ENCODE measurements at places on chromosomes 7 and 10.

DNA sequence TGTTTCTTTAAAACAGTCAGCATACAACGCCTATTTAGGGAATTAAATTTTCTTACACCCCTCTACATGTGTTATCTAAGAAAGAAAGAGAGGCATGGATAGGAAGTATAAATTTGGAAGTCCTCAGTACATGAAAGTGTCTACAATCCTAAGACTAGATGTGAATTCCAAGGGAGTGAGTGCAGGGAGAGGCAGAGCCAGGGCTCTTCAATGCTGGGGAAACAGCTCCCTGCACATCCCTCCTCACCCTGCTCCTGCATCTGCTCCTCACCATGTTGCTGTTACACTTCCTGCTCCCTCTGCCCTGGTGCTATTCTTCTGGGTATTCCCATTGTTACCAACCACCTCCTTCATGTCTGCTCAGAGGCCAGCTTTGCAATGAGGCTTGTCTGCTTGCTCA, 229.1 kb upstream of the AKR1E2 start:
- peak; percentile 43 for DNase-seq

DNA sequence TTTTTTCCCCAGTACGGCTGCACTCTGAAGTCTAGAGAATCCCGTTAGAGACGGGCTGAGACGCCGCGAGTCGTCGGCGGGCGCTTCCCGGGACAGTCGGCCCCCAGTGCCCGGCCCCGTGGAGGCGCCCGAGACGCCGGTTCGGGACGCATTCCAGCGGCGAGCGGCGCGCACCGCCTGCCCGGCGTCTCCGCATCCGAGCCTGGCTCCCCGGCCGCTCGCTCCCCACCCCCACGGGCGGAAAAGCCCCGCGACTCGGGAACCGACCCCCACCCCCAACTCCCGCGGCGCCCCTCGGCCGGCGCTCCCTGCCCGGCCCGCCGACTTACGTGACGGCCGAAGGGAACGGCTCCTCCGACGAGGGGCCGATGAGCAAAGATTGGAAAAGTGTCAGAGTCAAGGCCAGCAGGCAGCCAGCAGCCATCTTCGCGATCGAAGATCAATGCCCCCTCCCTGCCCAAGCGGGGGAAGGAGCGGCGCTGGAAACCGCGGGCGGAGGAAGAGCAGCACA, 486 bp downstream of the CACNA2D1 start:
- DNase-seq: peak; percentile 56

- DNase-seq: no peak
Measured at GRCh38 chr7:27091105-27091504, 4.7 kb downstream of the HOXA1 start.

GRCh38 chr10:26222563-26222962, 6.0 kb downstream of the GAD2 start:
- DNase-seq: no peak

DNA sequence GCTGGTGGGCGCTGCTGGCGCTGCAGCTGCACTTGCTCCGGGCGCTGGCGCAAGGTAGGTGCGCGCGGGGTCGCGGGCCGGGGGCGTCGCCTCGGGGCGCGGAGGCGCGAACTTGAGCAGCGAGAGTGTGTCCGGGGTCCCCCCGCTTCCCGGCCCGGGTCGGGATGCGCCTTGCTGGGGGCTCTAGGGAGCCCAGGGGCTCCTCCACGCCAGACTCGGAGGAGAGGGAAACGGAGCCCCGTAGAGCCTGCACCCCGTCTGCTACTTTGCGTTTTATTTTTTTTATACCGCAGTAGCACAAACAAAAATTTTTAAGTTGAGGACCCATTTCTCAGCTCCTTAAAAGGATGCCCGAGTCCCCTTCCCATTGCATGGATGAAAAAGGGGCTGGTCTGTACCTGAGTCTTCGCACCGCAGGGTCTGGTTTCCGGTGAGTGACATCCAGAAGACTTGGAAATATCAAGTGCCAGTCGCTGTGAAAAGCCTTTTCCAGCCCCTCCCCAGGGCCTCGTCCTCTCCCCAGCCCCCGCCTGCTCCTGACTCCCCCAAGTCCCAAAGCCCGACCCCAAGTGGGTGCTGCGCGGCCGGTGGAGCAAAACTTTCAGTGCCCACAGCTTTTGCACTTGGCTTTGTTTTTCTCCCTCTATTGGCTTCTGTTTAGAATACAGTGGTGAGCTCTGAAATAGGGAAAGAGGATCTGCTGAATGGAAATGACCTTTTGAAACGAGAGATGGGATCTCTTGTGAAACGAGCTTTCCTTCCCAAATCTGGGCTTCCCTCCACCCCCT, 973 bp downstream of the SDK1 start:
- DNase-seq: peak; percentile 10

GRCh38 chr7:80412842-80413241, 99.0 kb downstream of the GNAT3 start:
- DNase-seq: peak; percentile 14

DNA sequence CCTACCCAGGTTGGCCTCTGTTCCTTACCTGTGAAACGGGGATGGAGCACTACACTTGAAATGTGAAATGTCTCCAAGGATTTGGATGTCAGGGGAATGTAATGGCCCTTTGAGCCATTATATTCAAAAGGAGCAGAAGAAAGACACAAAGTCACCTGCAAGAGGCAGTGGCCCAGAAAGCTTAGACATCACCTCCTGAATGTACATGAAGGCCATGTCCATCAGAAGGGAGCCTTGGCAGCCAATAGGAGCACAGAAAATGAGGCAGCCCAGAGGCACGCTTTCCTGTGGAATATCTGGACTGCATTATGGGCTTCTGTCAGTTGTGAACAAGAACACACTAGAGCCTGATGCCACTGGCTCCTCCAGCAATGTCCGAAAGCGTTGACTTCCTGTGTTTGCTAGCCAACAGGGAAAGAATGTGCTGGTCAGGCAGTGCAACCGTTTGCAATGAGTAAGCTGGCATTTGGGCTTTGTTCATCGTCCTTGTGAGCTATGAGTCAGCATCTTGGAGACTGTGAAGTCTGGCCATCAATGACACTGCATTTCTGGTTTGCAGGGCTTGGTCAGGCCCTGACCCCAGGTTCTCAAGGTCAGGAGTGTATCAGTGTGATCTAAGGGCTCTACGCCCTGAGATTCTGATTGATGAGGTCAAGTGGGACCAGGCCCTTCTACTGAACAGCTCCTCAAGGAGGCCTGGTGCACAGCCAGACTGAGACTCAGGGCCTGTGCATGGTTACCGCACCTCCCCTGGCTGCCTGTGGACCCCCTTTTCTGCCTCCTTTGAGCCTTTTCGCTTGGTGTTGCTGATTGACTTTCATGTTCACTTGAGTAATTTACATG, 222.4 kb downstream of the RPS24 start:
- DNase-seq: peak; percentile 95

DNA sequence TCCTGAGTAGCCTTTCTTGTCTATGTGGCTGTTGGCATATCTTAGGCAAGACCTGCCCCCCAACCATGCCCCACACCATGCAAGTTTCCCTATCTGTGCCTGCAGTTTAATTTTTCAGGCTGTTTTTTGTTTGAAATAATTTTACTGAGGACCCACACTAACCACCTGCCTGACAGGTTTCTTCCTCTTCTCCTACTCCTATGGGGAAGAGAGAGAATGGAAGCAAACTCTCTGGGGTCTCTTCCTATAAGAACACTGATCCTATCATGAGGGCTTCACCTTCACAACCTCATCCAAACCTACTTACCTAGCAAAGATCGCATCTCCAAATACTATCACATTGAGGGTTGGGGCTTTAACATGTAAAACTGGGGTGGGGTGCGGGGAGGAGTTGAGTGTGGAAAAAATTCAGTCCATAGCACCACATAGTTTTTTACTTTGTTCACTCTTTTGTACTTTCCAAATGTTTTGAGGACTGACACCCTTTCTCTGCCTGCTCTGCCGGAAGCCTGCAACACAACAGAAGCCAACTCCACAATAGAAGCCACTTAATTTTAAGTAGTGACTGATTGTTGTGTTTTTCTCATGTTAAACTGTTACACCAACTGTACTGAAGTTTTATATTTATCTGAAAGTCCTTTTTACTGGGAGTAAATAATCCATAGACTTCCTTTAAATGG, 67.2 kb upstream of the CSTF2T start:
- no peak for DNase-seq

DNA sequence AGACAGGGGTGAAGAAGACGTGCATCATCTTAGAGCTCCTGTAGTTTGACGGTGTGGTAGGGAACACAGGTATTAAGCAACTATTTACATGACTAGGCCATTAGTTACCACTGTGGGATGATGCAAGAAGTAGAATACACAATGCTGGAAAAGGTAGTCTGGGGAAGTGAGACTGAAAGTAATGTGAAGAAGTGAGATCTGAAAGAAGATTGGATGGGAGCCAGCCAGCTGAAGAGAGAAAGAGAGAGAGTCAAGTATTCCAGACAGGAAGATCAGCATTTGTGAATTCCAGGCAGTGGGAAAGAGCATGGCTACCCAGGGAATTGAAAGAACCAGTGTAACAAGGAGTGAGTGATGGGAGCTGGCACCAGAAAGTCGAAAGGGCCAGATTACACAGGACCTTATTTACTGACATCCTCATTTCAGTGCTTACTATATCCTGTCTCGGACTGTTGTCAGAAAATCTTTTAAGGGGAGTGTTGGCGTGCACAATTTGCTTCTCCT, 4.0 kb upstream of the CFAP58 start:
- DNase-seq: no peak

DNA sequence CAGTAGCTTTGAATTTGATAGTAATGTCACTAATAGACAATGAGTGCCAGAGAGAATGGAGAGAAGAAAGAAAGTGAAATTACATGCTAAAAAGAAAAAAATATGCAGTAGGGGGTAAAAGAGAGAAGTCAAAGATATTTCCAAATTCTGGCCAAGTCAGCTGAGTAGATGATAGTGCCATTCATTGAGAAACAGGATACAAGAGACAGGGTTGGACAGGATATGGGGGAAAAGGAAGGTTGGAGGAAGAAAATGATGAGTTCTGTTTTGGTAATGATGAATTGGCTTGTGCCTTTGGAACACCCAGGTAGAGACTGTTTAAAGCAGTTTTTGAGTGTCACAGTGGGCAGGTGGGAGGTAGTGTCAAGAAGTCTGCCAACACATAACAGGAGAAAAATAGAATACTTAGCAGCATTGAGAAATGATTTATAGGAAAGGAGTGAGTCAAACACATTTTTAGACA, 78.3 kb downstream of the LRRC17 start:
- no peak for DNase-seq

DNA sequence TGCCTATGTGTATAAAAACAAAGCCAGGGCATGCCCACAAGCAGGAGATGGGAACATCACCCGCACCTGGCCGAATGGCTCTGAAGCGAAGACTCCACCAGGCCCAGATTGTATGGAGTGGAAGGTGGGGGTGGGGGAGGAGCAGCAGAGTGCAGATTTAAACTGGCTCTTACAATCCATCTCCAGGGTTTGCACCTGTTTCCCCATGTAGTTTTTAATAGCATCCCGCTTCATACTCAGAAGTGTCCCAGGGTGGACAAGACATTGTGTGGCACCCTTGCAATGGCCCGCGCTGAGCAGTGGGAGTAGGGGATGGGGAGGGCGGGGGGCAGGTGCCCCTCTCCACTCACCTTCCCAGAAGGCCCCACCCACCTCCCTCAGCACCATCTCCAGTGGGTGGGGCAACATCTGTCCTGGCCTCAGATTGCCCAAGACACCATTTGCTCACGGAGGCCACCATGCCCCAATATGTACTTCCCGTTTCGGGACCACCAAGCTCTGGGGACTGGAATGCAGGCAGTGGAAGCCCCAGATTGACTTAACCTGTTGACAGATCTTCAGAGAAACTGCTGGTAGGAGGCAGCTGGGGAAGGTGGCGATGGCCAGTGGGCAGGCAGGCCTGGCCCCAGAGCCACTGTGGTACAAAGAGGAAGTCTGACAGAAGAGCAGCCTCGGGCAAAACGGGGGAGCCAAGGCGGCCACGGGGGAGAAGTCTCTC, 23.0 kb downstream of the VSIR start:
- no peak for DNase-seq

- no peak for DNase-seq
Measured at GRCh38 chr7:44262031-44262430, 61.3 kb downstream of the YKT6 start.

DNA sequence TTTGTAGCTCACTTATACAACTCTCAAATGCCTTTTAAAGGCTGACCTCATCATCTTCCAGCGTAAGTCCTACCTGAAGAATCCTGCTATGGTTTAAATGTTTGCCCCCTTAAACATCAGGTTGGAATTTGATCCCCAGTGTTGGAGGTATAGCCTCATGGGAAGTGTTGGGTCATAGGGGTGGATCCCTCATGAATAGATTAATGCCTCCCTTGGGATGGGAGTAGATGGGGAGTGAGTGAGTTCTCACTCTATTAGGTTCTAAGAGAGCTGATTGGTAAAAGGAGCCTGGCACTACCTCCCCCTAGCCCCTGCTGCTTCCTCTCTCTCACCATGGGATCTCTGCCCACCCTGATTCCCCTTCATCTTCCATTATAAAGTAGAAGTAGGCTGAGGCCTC, 285.6 kb downstream of the FZD1 start:
- DNase-seq: no peak

DNA sequence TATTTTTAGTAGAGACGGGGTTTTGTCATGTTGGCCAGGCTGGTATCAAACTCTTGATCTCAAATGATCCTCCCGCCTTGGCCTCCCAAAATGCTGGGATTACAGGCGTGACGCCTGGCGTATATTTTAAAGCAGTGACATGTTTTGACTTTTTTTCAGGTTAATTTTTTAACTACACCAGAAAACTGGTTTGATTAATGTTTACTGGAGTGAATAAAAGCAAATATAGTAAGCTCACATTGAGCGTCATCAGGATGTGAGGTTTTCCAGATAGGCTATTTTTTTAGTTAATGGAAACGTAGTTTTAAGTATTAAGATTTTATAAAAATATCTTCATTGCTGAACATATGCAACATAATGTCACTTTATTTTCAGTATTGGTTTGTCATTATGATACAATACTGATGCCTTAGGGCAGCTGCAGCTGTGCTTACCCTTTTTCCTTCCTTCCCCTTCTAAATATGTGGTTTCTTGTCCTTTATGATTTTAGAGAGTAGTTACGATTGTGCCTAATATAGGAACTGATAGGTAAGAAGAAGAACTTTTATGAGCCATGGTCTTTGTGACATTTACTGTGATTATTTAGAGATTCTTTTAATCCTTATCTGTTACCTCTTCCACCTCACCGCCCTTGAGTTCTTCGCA, 37.3 kb downstream of the TMEM60 start:
- no peak for DNase-seq

DNA sequence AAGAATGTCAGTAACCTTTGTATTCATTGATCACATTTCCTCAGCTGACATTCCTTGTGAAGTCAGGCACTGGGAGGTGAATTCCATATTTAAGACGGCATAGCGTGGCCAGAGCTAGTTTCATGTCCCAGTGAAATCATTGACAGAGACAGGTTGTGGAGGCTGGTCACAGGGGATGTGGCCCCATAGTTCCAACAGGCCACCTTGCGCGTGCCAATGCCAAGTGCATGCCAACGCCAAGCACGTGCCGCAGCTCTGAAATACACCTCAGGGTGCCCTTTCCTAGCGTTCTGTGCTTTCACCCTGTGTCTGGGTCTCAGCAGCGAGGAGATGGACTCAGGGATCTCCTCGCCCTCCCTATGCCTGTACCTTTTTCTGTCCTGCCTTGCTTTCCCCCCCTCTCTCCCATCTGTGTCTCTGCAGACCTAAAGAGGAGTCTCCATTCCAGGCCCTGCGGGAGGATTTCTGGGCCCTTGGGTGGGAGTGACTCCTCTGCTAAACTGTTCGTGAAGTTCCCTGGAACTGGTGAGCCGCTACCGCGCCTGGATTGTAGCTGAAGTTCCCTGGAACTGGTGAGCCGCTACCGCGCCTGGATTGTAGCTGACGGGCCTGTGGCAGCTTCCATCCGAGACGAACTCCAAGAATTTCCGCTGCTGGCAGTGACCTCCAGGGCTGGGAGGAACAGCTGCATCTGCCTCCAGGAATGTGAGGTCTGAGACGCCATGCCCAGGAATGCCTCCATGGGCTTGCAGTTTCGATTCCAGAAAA, 19.7 kb downstream of the AQP1 start:
- peak; percentile 92 for DNase-seq

- DNase-seq: no peak
Measured at GRCh38 chr10:119801176-119801575, 71.5 kb downstream of the MCMBP start.

Data from AG08395 (cell line).